ENCODE measurements at places on chromosomes 1 and 21.
A peak's percentile ranks its signal among the peaks of the same experiment; 100 is the strongest.

- DNase-seq = no peak
Observed at GRCh38 chr1:3702990-3703728, 49.1 kb upstream of the CCDC27 start.

DNA sequence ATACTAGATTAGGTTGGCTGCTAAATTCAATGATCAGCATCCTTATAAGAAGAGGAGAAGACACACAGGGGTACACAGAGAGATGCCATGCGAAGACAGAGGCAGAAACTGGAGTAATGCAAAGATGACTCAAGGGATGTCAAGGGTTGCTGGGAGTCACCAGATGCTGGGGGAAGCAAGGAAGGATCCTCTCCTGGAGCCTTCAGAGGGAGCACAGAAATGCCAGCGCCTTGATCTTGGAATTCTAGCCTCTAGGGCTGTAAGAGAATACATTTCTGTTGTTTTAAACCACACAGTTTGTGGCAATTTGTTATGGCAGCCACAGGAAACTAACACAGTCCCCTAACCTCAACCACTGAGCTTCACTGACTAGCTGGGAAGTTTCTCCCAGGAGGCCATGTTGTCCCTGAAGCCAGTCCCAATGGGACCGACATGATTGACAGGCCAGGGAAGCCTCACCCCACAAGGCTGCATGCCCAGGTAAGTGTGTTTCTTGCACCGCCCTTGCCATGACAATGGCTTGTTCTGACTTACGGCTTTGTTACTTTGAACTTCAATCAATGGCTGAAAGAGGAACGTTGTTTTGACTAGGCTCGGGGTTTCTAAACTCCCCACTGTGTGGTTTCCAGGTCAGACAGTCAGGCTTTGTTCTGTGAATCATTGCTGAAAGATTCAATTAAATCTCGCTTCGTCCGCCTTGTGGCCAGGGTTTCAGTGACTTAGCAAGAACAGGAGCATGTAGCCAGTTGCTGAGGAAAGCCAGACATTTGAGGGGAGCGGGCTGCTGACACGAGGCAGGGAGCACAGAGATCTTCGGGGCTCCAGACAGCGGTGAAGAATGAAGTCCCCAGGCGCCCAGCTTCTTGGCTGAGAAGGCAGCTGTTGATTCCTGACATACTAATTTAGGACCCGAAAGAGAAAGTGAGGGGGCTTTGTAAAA is 62.3 kb downstream of the RUNX1 start:
- DNase-seq = peak; percentile 61

DNA sequence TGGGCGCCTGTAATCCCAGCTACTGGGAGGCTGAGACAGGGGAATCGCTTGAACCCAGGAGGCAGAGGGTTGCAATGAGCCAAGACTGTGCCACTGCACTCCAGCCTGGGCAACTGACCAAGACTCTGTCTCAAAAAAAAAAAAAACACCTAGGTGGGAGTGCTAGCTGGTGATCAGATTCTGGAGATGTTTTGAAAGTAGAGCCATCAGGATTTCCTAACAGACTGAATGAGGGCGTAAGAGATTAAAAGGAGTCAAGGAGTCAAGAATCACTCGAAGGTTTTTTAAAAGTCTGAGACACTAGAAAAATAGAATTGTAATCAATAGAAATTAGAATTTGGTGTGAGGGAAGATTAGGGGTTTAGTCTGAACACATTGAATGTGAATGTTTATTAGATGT is 73.8 kb downstream of the HSF2BP start:
- no peak for DNase-seq

GRCh38 chr1:247180581-247180980 is 8.8 kb upstream of the ZNF124 start:
- no peak for DNase-seq

GRCh38 chr1:118297521-118297920 is 112.5 kb upstream of the SPAG17 start:
- DNase-seq = no peak

- no peak for DNase-seq
Observed at GRCh38 chr1:27141266-27142003, 13.5 kb downstream of the SLC9A1 start.

DNA sequence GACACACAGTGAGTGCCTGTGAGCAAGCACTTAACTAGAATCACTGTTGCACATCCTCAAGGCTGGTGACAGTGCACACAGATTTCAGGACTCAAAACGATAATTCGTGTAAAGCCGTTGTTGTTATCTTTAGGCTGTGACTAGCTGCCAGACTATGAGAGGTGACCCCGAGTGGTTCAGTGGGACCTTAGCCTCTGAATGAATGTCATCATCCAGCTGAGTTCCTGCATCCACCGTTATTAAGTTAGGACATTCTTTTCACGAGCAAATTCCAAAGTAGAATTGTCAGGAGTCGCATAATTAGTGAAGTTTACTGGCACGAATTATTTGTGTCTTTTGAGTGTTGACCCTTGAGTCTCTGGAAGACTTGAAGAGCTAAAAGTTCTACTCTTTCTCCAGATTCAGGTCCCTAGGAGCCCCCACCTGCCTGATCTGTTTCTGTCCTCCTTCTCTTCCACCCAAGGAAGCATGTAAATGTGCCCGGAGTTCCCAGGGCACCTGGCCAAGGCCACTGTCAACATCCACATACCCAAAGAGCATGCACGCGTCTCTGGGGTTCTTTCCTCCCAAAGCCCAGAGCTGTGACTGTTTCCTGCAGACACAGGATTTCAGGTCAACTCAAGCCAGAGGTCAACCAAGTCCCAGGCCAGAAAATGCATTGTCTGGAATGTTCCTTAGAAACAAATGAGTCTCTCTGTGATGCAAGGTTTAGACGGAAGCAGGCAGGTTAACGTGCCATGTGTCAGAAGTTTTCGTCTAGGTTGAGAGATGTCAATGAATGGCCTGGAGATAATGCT is 207.2 kb downstream of the TOMM20 start:
- DNase-seq = no peak

DNA sequence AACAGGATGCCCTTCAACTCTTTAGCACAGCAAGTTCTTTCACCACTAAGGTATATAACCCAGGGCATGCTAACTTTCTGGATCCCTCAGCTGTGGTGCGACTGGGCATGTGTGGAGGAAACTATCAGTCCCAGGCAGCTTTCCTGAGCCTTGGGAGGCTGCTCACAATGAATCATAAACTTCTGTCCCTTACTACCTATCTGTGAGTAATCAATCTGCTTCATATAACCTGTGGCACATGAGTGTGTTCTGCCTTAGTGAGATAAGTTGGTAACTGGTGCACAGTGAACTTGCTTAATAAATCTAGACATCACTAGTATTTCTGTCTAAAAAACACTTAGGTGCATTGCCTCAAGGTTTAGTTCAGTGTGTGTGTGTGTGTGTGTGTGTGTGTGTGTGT is 158.0 kb downstream of the GPATCH2 start:
- DNase-seq = no peak

DNA sequence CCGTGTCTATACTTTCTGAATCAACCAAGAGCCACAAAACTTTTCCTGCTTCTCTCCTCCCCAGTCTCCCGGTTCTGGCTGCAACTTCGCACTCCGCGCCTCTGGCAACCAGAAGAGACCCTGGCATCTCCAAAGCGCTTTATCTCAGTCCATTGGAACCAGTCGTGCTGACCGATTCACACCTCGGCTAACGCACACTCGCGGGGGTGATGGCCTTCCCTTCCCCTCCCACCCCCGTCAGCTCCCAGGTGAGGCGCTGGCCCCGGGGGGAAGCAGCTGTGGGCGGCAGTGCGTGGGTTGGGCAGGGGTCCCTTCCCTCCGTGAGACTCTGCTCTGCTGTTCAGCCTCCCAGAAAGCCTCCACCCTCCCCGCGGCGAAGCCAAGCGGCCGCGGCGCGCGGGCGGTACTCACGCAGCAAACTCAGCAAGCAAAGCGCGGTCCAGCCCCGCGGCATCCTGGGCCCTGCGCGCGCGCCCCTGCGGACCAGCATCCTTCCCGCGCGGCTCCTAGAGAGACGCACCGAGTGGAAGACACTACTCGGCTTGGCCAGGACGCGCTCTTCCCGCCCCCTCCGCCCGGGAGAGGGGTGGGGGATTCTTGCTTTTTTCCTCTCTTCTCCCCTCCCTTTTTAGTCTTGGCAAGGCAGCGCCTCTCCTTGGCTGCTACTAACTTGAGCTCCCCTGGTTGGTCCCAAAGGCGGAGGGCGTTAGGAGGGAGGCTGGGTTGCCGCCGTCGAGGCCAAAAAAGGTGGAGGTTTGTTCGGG is at the start of gene CD34:
Gene CD34 (minus strand): TSS at position 535 of the 764 bp plus-strand sequence. CDS start 45 bp downstream, at position 490.
- no peak for DNase-seq

DNA sequence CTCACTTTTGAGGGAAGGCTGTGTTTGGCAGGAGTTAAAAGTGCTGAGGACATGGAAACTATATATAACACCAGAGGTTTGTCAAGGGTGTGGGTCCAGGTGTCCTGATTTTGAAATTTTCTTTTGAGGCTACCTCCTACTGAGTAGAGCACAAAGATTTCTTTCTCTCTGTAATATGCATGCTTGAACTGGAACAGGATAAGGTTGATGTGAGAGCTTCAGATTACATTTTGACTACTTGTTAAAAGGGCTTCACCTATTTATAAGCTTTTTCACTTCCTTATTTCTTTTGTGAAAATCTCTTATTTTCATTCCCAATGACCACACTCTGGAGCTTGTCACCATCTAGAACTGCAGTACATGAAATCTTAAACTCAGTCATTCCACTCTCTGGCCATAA is 59.8 kb upstream of the PLA2G4A start:
- DNase-seq = no peak

- DNase-seq = peak; percentile 60
Observed at GRCh38 chr1:206106328-206107167, 10.6 kb downstream of the AVPR1B start.

DNA sequence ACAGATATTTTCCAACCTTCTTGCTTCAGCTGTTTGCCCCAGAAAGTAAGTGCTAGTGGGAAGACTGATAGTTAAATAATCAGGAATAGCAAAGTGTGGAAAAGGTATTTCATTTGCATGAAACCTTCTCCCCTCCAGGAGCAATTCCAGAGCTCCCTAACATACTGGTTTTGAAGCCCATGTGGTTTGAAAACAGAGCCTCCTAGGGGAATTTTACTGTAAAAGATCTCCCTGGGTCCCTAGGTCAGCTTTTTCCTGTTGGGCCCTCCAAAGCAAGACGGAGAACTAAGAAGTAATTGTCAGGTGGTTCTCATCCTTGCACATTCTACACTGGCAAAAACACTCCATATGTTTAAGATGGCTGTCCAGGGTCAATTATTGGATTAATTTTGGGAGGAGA is 218.7 kb upstream of the FOXD3 start:
- DNase-seq = no peak

DNA sequence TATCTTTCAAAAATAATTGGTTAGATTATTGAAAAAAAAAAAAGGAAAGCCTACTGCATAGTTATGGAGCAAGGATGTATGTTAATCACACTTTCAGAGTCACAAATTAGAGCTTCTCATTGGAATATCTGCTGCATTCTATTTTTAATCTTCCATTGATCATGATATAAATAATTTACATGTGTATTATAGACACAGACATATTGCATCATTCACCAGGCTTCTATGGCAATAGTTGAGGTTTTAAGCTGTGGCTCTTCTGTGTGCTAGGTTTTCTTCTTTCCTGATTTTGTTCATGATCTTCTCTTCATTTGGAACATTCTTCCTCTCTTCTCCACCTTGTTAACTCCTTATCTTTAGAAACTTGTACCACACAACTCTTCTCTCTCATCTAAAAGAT is 123.2 kb upstream of the HMCN1 start:
- no peak for DNase-seq

Measured in activated T-helper 9 cell treated with anti-CD3 and anti-CD28 coated beads, Interleukin-2, amount 50 U/mL, for 16 hours (primary cell).